ENCODE measurements at places on chromosomes 2 and 18.

- DNase-seq, result no peak
Measured at GRCh38 chr2:215601990-215602721, 166.3 kb upstream of the FN1 start.

GRCh38 chr2:235414422-235414821 is 79.4 kb upstream of the AGAP1 start:
- DNase-seq, result peak; percentile 7

GRCh38 chr18:44156126-44156525 is 524.6 kb upstream of the SETBP1 start:
- DNase-seq, result no peak

GRCh38 chr18:63216516-63217311 is 102.9 kb downstream of the BCL2 start:
- peak; percentile 47 for DNase-seq

DNA sequence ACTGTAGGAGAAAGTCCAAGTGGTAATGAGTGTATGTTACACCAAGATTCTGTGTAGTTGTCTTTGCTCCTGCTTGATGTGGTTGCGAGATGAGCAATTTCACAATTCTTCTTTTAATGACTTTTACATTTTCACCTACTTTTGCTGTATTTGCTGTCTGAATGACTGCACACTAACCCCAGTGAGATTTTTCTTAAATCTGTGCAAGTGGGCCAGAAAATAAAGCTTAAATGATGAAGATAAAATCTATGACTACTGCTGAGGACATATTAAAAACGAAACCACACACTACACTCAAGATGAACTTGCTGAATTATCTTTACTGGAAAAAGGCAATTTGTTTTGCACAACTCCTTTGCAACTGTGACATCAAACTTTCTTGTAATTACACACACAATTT is 4.1 kb downstream of the LDAH start:
- DNase-seq, result peak; percentile 16

DNA sequence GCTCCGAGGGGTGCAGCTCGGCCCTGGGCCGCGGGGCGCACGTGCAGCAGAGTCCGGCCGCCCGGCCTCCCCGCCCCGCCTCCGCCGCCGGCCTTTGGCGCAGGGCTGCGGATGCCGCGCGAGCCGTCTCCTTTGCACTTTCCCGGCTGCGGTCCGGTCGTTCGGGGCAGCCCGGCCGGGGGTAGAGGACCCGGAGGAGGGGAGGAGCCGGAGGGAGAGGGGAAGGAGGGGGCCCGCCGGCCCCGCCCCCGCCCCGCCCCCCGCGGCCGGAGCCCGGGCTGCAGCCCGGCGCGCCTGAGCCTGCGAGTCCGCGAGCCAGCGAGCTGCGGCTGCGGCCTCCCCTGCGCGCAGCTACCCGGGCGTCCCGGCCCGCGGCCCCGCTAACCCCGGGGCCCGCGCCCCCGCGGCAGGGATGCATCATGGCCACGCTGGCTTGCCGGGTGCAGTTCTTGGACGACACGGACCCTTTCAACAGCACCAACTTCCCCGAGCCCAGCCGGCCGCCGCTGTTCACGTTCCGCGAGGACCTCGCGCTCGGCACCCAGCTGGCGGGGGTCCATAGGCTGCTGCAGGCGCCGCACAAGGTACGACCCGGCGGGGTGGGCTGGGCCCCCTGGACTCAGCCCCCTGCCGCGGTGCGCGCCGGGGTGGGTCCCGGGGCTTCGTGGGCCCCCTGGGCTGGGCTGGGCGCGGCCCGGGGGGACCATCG is at the start of gene FHOD3:
FHOD3 (plus strand) TSS at position 297 of the 709 bp plus-strand sequence; CDS start at position 420, 123 bp downstream.
- peak; percentile 22 for DNase-seq

DNA sequence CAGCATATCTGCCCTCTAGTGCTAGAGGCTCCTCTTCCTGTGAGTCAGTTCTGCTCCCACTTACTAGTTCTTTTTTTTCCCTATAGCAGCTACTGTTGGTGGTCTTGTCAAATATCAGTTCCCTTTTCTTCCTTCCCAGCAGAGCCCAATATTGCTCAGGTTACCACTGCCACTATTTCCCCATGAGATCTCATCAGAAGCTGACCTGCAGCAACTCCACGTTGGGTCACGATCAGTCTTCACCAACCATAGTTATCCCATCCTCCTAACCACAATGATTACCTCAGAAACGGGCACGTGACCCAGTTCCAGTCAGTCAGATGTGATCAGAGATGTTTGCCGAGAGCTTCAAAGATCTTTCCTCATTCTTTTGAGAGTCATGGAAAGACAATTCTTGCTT is 59.7 kb upstream of the CAPN13 start:
- peak; percentile 56 for DNase-seq

- DNase-seq, result no peak
Measured at GRCh38 chr2:23283653-23284052, 101.3 kb upstream of the KLHL29 start.

GRCh38 chr2:119218478-119219064 is 5.1 kb upstream of the STEAP3 start:
- DNase-seq, result peak; percentile 87

- DNase-seq, result no peak
Measured at GRCh38 chr18:35603008-35603407, 21.5 kb downstream of the GALNT1 start.
